ENCODE measurements at places on chromosomes 16 and 17.
A peak's percentile ranks its signal among the peaks of the same experiment; 100 is the strongest.

DNA sequence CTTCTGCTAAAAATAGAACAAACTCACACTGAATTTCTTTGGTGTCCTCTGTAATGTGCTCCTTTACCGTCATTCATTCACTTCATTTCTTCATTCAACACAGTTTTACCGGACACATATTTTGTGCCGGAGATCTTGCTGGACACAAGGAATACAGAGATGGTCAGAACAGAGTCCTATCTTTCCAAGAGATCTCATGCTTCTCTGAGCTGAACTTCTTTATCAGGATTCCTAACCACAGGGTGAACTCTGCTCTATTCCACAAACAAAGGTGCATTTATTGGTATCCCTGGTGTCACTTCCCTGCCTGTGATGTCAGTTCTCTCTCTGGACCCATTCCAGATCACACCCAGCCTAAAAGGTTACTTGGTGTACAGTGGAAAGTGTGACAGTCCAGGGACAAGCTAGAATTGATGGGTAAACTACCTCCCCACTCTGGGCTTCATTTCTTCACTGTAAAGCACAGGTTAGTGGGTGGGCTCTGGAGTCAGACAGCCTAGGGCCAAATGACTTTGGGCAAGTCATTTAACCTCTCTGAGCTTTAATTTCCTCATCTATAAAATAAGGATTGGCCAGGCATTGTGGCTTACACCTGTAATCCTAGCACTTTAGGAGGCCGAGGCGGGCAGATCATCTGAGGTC lies 4.2 kb downstream of the IFI35 start:
- no peak for DNase-seq

DNA sequence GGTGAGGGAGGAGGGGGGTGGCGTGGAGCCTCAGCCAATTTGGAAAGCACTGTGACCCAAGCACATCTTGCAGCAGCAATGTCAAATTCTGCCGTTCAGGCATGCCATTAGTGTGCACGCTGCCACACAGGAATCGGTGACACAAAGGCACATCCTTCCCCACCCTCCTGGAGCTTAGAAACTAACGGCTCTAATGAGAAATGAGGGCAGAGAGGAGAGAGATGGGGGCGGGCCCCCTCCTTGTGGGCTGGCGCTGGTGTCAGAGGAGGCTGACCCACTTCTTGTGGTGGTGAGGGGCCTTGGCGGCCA lies 94.8 kb downstream of the RTN4RL1 start:
- no peak for DNase-seq

DNA sequence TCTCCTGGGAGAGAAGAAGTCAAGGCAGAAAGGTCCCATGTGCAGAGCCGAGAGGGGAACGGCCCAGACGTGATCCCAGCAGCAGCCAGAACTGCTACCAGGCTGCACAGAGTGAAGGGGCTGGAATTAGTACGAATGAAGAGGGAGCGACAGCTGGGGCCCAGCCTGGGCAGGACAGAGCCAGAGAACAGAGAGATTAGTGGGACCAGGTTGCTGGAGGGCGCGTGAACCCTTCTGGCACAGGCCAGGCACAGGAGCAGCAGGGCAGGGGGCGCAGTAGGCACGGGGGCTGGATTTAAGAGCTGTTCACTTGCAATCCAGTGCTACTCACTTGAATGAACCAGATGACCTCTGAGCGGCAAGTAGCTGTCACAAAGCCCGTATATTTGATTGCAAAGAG lies 66.9 kb downstream of the PLXDC1 start:
- DNase-seq, result no peak

DNA sequence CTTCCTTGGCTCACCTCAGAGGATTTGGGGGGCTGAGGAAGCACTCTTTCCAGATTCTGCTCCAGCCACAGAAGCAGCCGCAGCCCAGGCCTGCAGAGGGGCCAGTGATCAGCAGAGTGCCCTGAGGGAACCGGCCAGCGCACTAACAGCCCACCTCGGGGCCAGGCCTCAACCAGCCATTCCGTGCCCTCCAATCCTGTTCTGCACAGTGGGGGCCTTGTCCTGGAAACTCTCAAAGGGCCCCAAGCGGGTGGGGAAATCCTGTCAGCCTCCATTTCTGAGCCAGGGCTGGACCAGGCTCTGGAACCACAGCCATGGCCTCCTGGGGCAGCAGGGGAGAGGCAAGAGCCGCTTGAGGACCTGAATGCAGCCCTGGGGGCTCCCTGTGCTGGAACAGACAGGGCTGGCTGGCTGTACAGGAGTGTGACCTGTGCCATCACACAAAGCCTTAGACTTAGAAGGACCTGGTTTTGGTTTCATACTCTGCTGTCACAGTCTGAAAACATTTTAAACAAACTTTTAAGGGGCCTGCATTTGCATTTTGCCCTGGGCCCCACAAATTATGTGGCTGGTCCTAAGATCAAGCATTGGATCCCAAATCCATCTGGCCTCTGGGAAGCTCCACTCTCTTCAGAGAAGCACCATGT lies 10.0 kb downstream of the CNGB1 start:
- DNase-seq, result no peak

DNA sequence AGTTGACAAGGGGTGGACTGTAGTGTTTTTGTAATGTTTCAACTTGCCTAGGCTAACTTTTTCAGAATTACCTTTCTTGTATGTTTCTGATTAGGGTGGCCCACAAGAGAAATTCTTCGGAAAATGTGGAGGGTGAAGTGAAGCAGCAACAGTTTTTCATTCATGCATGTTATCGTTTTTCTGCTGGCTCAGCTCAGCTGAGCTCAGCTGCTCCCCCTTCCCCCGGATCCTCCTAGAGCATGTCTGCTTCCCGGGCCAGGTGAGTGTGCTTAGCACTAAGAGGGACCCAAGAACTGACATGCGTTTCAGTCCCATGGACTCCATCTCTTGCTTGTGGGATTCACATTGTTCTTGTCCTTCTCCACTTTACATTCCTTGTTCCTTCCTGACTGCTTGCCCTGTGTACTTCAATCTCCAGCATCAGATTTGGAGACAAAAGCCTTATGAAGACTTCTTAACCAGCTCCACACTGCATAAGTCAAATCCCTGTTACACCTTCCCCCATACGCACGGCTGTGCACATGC lies 33.6 kb downstream of the SCPEP1 start:
- DNase-seq, result no peak

DNA sequence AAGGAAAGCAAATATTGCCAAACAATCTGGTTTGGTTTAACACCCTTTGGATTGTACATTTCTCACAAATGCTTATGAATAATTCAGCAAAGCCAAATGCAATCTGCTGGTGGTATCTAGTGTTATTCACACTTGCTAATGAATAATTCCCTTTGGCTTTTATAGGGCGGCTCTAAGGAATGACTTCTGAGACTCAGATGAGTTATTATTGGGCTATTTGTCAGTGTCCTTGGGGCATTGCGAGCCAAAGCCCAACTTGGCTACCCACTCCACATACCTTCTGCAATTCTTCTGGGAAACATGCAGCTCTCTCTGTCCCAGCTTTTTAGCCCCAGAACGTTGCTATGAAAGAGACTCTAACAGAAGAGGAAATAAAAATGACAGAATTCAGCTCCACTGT lies 41.1 kb downstream of the FTO start:
- DNase-seq, result no peak

GRCh38 chr17:22300731-22301352 lies 608.5 kb downstream of the KCNJ18 start:
- DNase-seq, result no peak

- DNase-seq, result no peak
Observed at GRCh38 chr17:545156-545555, 169.5 kb downstream of the VPS53 start.

DNA sequence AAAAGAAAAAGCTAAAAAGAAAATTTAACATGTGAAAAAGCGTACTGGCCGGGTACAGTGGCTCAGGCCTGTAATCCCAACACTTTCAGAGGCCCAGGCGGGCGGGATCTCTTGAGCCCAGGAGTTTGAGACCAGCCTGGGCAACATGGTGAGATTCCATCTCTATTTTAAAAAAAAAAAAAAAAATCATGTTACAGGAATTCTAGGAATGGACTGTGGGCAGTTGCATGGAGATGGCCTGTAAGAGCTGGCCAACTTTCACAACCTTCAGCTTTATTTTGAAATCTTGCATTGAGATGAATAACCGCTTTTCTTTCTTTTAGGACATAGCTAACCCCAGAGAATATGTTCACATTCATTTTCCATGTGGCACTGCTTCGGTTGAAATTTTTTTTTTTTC lies 8.2 kb upstream of the CIAO3 start:
- no peak for DNase-seq

DNA sequence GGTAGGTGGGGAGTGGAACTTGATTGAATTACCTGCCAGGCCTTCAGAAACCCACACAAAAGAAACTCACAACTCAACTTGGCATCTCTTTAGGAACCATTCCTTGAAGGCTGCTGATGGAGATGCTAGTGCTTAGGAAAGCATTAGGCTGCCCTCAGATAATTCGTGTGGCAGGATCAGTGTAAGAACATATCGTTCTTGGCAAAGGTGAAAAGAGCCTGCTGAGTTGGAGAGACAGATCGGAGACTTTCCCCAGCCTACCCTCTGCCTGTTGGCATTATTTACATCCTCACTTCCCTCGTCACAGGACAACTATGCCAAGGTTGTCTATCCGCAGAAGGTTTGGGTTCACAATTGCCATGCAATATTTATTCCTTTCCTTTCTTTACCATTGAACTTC lies 120.0 kb upstream of the HS3ST3A1 start:
- no peak for DNase-seq

GRCh38 chr17:5563456-5563855 lies 20.9 kb downstream of the NLRP1 start:
- no peak for DNase-seq

- DNase-seq, result peak; percentile 46
Observed at GRCh38 chr16:1963806-1964505, 670 bp downstream of the RPS2 start.

DNA sequence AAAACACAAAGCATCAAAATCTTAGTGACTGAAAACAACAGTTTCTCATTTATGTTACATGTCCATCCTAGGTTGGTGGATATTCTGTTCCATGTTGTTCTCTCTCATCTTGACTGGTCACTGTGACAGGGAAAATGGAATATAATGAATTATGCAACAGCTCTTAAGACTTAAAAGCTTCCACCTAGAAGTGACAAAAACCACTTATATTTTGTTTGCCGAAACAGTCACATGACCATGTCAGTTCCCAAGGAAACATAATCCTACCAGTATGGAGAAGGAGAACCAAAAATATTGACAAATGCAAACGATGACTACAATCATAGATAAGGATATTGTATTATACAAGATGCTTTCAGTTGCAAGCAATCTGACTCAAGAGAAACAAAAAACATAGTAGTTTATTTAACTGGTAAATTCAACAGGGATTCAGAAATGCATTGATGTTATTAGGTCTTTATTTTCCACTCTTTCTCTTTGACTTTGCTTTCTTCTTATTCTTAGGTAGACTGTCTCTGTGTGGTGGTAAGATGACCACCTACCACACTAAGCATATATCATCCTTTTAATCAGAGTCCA lies 103.8 kb downstream of the SSH2 start:
- no peak for DNase-seq

GRCh38 chr17:12756786-12757185 lies 32.5 kb upstream of the ARHGAP44 start:
- DNase-seq, result no peak

- no peak for DNase-seq
Observed at GRCh38 chr16:24950275-24950674, 64.9 kb downstream of the ARHGAP17 start.

- DNase-seq, result no peak
Observed at GRCh38 chr16:50924759-50925545, 183.1 kb downstream of the CYLD start.

GRCh38 chr17:57527221-57528057 lies 217.7 kb downstream of the CCDC182 start:
- no peak for DNase-seq

- no peak for DNase-seq
Observed at GRCh38 chr17:58311429-58311894, 17.1 kb downstream of the TSPOAP1 start.

DNA sequence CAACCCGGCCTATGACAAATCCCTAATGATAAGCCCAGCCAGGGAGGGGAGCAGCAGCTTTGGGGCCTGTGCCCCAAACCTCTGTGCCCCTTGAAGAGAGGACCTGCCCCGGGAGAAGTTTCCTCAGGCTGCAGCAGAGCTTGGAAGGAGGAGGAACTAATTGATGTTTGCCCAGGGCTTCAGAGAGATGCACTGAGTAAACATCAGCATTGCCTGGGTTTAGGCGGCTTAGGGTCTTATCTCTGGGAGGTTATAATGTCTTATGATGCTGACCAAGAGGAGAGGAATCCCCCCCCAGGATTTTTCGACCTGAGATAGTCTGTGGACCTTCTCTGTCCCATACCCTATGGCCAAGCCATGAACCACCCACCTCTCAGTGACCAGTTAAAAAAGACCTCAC lies 148.7 kb upstream of the SDK2 start:
- no peak for DNase-seq

- no peak for DNase-seq
Observed at GRCh38 chr16:48067388-48067787, 88.4 kb downstream of the ABCC12 start.

- no peak for DNase-seq
Observed at GRCh38 chr17:28271431-28271830, 47.6 kb upstream of the TMEM97 start.

DNA sequence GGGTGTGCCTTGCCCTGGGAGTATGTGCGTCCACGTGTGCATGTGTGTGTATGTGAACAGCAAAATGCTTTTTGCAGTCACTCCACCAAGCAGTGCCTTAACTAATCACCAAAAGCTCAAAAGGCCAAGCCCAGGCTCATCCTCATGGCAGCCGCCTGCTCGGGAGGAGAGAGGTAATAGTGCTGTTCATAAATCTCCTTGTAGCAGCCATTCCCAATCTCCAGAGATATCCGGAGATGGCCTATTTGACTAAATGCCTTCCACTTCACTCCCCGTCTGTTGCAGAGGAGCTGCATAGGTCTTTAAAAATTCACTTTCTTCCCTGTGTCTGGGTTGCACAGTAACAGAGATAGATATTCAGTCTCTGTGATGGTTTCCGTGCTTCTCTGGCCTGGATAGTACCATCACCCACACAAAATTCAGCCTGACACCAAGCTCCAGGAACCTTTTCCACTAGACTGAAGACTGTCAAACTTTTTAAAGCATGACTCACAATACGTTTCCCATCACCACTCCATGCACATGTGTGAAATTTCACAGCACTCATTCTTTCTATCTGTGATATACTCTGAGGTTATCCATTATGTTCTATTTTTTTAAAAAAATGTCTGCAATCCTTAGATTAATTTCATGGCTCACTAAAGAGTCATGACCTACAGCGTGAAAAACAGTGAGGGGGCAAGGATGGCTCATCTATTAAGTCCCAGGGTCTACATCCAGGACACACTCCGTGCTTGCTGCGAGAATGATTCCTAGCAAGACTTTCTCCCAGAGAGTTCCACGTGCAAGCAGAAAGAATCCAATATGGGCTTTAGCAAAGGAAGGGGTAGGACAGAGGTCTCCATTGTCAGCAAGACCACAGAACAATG lies 357.8 kb downstream of the GRIN2A start:
- no peak for DNase-seq

DNA sequence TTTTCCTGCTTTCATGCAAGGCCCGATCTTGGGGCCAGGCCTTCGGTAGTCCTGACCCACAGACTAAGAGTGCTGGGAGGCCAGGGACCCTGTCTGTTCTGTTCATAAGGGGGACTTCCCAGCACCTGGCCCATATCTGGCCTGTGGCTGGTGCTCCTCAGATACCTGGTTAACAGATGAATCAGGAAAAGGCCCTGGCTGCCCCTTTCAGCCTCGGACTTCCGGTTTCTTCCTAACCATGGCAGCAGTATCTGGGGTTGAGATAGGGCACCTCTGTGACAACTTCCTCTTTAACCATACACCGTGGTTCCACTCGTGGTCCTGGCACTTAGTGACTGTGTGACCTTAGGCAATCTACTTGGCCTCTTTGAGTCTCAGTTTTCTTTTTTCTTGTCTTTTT lies 18.4 kb downstream of the PLCG2 start:
- DNase-seq, result no peak

GRCh38 chr17:74970395-74970794 lies 2.2 kb downstream of the HID1 start:
- no peak for DNase-seq
